Thoracic aorta (tissue), 2 donors: ENCODE measurements at places on chromosomes 13 and 19.

DNA sequence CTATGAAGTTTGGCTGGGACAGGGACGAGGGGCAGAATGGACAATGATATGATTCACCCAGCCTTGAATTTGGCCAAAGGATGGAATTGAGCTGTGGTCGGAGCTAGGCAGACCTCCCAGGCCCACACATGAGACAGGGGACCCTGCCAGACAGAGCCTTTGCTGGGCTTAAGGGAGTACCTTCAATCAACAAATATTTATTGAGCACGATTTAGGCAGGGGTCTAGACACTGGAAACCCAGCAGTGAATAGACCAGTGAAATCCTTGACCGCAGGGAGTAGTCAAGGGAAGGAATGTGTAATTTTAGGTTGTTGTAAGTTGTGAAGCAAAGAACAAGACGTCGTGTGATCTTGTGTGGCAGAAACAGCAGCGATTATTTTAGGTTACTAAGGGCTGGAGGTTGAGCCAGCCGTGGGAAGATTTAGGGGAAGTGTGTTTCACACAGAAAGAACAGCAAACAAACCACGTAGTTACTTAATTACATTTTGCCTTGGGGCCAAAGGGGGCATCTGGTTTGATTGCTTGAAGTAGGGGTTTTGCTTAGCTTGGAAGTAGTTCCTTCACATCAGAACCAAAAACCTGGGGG is 16.9 kb upstream of the AP1M2 start:
- no peak for DNase-seq

GRCh38 chr19:12757544-12758274 is 6.1 kb downstream of the BEST2 start:
- DNase-seq: no peak

GRCh38 chr13:76948149-76948548 is at the start of gene ACOD1:
TSS of gene ACOD1 (plus strand) at chr13:76948511. CDS start at chr13:76948559, 48 bp downstream.
- no peak for DNase-seq

DNA sequence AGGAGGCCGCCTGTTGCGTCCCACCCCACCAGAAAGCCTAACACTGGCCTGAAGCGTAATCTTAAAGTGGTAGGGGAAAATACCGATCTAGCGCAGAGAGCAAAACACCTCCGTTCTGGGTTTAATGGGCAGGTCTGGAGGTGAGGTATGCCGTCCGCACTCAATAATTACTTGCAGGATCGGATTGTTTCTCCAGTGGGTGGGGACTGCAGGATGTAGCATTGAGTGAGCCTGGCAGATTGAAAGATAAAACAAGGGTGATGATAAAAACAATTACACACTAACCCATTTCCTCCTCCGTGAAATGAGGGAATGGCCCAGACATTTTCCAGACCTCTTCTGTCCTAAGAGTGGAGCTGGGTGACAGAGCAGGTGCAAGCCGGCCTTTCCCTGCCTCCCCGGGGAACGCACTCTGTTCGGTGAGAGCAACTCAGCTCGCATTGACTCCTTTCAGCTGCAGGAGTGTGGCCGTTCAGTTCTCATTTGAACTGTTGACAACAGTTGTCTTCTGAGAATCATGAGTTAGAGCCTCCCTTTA is 110.2 kb upstream of the DOCK9 start:
- DNase-seq: no peak

- no peak for DNase-seq
Measured at GRCh38 chr13:75473468-75473867, 8.5 kb downstream of the TBC1D4 start.

GRCh38 chr13:40779796-40780285 is 8.9 kb upstream of the MRPS31 start:
- DNase-seq: no peak

GRCh38 chr13:31045286-31046081 is 113.0 kb downstream of the TEX26 start:
- peak; percentile 9 for DNase-seq

GRCh38 chr13:66532845-66533244 is 697.3 kb downstream of the PCDH9 start:
- no peak for DNase-seq

DNA sequence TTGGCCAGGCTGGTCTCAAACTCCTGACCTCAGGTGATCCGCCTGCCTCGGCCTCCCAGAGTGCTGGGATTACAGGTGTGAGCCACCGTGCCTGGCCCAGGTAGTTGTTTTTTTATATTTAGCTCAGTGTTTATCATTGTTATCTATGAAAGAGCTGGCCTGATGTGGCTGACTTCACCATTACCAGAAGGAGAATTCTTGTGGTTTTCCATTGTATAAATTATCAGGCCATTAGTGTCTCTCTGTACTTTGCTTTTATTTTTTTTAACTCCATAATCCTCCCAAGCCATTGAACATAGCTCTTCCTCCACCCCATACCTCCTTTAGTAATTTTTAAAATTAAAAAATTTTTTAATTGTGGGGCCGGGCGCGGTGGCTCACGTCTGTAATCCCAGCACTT is 24.2 kb downstream of the CERS4 start:
- no peak for DNase-seq

GRCh38 chr13:75901501-75901900 is 265.4 kb downstream of the LMO7 start:
- DNase-seq: no peak

DNA sequence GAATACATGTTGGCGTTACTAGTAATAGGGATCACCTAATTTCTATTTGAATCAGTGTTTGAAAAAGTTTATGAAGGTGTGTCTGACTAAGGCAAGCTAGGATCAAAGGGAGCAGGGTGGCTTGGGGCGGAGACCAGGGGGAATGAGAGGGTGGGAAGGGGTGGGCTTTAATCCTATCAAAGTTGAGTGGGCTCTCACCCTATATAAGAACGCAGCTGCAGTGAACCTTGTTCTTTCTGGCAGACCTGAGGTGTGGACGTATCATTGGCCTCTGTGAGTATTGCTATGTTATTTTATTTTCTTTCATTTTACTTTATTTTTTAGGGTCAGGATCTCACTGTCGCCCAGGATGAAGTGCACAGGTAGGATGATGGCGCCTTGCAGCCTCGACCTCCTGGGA is 37.4 kb downstream of the NLRP12 start:
- no peak for DNase-seq

DNA sequence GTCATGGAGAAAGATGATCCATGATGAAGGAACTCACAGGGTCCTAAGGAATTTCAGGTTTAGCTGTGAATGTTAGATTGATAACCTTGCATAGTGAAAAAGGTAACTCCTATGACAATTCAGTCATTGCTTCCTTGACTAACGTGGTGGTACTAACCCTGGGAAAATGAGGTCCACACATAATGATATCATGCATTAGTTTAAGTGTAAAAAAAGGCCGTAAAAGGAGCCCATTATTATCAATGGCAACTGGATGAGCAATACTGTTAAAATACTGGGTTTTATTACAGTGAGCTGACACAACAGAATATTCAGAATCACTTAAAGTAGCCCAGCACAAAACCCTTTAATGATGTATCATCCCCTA is 515.4 kb downstream of the DCT start:
- no peak for DNase-seq

GRCh38 chr19:33176670-33177416 is 17.3 kb upstream of the LRP3 start:
- peak; percentile 85 for DNase-seq

DNA sequence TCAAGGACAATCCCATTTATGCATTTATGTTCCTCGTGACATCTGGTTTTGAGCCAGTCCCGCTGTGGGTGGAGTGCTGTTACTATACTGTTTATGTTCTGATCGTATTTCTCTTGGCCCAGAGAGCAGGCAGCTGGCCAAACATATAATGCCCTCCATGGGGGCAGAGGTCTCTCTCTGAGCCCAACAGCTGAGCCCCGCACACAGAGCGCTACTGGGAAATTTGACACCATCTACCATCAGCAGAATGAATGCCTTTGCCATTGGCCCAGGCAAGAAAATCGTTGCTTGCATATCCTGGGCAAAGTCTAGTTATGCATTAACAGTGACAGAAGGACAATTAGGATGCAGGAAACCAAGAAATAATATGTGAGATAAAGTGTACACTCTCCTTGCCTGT is 126.8 kb upstream of the CACNA1A start:
- no peak for DNase-seq

- DNase-seq: no peak
Measured at GRCh38 chr13:114023716-114024602, 50.1 kb upstream of the C13orf46 start.

DNA sequence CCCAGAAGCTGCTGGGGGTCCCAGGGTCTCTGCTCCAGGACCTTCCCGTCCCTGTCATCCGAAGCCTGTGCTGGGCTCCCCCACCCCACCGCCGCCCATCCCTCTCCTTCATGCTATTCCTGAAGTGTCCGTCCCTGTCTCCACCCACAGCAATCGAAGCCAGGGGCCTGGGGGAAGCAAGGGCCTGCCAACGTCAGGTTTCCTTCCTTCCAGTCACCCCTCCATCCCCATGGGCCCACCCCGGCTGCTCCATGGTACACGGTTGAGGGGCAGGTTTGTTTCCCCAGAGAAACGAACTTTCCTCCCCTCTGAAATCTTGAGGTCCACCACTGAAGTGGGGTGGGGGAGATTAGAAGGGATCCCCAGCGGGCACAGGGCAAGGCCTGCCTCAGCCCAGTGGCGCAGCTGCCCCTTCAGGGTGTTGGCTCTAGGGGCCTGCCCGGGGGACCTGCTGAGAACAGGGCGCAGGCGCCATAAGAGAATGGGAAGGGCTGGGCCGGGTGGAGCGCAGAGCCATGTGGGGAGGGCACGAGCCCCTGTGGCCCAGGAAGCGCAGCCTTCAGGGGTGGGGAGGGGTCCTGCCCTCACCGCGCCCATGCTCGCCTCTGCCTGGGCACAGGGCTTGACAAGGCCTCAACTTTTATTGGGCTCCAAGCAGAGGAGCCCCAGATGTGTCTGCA is 16.1 kb downstream of the CEBPG start:
- DNase-seq: no peak

DNA sequence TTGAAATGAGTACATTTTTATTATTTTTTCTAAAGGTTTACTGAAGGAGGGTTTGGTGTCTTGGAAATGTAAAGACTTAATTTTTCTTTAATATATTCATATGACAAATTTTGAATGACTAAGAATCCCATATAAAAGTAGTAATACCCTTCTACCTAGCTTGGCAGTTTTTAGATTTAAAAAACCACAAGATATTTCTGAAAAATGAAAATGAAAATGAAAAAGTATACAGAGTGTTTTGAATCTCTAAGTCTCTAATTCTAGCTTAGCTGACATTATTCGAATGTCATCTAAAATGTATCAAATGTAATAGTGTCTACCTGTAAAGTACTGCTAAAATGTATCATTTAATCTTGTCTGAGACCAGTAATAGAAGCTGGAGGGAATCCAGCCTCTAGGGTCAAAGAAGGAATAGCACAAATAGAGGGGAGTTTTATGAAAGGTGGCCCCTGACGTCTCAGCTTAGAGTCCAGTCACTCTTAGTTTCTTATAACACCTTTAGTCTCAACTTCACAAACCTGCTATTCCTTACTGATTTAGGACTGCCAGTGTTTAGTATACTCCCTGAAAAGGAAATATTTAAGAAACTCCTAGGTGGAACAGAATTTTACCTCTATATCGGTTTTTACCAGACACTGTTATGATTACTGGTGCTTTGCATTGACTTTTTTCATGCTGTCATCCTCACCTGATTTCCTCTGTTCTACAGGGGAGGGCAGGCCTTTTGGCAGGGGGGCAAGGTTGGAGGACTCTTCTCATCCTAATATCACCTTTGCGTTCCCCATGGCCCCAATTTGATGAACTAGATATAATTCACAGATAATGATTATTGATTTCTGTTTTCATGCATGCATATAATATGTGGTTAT is 16.2 kb upstream of the MIR17HG start:
- no peak for DNase-seq
